ENCODE measurements at places on chromosomes 13 and 19.

GRCh38 chr13:66748712-66749111 is 481.4 kb downstream of the PCDH9 start:
- DNase-seq: no peak

- no peak for DNase-seq
These were observed at the start of gene ICAM5 for GRCh38 chr19:10289836-10290356. TSS of gene ICAM5 (plus strand) at chr19:10289952. CDS start at chr19:10290044, 92 bp downstream.

DNA sequence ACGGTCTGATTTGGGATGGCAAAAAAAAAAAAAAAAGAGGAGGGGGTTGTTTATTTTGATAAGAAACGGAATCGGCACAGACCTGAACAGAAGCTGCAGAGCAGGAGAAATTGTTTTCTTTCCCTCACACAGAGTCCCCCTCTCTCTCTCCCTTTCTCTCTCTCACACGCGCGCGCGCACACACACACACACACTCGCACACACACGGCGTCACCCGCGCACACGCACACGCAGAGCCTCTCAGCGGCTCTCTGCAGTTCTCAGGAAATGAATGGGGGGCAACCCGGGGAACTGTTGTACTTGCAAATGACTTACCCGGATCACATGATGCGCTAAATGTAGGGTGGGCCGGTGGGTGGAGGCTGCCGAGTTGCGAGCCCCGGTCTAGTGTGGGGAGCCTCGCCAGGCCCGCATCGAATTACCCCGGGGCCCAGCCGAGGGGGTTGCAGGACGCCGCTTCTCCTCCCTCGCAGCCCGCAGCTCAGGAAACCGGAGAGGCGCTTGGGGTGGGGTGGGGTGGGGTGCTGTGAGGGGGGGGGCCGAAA is 475 bp downstream of the KLF12 start:
- peak; percentile 76 for DNase-seq

DNA sequence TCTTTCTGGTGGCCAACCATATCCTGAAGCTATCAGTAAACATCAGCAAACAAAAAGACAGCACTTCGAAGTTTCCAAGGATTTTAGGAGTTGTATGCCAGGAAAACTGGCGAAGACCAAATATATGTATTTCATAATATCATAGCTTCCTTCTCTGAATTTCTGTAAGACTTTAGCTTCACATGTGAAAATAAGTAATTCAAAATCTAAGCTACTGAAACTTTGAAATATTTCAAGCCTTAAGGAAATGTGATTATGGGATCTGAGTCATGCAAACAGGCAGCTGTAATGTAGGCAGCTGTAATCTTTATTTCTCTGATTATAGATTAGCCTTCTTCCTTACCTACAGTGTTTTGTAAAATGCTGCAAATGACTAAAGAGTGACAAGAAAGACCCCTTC is 70.7 kb upstream of the ANKRD10 start:
- no peak for DNase-seq

DNA sequence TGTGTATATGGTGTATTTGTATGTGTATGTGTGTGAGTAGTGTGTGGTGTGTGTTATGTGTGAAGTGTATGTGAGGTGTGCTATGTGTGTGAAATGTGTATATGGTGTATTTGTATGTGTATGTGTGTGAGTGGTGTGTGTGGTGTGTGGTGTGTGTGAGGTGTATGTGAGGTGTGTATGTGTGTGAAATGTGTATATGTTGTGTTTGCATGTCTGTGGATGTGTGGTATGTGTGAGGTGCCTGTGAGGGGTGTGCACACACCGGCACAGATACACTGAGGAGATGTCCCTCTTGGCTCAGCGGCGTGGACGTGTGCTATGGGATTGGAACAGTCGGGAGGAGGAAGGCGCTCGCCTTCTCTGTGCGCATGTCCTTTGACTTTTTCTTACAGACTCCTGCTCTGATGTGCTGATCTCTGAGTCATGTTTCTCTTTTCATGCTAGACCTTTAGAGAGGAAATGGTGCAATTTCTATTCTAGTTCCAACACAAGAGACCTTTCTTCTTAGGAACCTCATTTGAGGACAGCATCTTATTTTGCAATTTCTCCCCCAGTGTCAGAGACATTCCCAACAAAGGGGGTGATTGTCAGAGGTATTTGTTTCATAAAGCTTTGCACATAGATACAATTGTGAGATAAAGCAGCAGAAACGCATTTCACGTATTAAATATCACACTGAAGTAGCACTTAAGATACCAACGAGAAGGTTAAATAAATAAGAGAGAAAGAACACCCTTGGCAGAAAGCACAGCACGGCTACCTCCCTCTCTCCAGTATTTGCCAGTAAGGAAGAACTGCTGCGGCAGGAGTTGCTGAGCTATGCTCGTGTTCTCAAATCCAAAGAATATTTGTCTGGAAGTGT is 11.3 kb upstream of the TNFRSF19 start:
- no peak for DNase-seq

DNA sequence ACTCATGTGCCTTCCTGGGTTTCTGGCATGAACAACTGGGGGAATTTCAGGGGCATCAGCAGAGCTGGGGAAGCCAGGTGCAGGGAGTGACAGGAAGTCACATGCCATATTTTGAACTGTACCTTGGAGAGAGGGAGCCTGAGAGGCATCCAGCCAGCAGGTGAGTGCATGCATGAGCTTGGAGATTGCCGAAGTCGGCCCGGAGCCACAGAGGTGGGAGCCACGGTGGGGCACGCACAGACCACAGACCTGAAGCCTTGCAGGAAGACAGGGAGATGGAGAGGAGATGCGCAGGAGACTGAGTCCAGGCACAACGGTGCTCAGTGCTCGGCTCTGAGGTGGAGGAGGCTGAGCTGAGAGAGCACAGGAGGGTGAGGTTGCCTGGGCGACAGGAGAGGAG is 55.1 kb downstream of the CDADC1 start:
- no peak for DNase-seq

DNA sequence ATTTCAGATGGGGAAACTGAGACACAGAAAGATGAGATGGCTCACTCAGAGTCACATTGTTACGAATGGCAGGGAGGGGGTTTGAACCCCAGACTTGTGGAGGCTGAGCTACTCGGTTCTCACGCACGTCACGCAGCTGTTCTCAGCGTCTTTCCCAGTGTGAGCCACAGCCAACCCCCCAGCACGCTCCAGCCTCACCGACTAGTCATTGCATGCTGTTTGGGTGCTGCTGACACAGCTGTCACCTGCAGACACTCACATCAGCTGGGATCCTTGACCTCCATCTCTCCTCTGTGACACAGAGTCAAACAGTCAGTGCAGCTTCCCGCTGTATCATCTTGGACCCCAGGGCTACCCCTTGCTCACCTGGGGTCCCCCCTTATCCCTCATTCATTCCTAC is 2.4 kb upstream of the NCAN start:
- DNase-seq: no peak

GRCh38 chr13:85405316-85405897 is 393.8 kb downstream of the SLITRK6 start:
- DNase-seq: no peak

DNA sequence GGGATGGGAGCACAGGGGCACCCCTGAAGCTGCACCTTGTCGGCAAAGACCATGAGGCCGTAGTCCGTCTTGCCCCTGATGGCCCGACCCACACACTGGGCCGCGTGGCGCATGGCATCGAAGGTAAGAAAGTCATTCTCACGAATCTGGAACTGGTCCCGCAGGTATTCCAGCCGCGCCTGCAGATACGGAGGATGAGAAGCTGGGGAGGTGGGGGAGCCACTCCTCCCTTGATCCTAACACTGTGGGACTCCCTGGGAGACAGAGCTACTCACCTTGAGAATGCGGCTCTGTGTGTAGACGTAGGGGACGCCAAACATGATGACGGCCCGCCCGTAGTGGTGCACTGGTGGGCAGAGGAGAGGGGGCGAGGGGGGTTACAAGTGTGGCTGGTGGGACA is 11.9 kb downstream of the KLC3 start:
- no peak for DNase-seq

GRCh38 chr13:29704648-29705047 is 109.2 kb upstream of the SLC7A1 start:
- no peak for DNase-seq

DNA sequence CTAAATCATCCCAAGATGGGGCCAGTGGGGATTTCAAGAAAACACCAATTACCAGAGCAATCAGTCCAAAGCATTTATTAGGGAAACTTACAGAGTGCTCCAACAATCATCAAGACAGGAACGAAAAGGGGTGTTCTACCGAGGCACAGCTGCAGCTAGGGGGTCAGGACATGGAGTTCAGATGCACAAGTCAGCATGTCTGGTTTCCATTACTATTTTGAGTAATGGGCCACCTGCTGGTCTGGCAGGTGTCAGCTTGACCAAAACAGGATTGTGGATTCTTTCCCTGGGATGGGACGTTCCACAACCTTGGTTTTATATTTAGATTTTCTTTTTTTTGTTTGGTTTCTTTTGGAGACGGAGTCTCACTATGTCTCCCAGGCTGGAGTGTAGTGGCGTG is 3.9 kb upstream of the UBL5 start:
- no peak for DNase-seq

DNA sequence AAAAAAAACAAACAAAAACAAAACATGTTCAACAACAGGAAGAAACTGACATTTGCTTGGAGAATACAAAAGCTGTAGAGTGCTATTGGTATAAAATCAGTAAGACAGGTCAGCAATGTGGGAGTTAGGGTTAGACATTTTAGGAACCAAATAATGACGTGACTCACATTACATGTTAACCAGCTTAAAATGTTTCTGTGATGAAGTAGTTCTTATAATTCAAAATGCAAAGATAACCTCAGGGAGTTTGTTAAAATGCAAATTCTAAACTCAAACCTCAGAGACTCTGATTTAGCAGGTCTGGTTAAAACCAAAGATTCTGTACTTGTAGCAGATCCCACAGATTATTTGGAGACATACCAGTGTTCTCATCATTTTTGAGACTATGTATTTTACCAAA is 549.4 kb upstream of the SLITRK1 start:
- no peak for DNase-seq

DNA sequence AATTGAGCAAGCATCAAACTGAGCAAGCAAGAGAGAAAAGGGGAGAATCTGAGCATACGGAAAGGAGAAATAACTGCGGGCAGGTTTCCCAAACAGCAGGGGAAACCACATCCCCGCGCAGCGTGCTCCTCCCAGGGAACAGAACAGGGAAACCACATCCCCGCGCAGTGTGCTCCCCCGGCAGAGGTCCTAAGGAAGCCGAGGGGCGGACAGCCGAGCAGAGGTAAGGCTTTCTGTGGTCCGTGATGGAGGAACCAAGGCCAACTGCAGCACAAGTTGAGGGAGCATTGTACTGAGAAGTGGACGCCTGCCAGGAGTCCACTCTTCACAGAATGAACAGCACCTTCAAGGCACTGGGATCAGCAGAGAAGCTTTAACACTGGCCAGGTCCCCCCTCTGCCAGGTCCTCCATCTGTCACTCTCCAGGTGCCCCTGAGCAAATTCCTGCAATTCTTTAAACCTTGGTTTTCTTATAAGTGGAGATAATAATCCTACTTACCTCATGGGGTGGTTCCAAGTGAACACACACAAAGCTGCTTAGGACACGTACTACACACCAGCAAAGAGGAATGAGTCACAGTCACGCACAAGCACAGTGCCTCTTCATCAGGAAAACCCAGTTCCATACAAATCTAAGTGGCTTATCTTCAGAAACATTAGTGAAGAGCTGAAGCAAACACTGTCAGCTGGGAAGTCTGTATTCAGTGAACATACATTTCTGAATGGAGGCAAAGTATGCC is 23.0 kb upstream of the LAMP1 start:
- DNase-seq: no peak

DNA sequence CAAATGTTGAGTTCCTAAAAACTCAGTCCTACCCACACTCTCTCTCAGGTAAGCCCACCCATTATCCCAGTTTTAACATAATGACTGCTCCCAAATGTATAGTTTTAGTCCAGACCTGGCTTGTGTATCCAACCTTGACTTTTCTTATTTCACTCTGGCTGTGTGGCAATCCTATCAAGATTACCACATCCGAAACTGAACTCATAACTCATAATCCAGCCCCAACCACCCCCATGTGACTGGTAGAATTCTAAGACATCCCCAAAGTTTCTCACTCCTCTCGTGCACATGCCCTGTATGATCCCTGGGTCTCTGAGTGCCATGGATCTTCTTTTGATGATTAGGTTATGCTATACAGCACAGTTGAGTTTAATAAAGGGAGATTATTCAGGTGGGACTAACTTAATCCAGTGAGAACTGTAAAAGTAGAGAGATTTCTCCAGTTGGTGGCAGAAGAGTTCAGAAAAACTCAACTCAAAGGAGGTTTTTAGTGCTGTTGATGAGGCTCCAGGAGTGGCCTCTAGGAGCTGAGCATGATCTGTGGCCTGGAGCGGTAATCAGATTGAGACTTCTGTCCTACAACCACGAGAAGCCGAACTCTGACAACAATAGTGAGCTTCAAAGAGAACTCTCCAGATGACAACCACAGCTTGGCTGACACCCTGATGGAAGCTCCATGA is 413.4 kb downstream of the ZNF536 start:
- no peak for DNase-seq

- DNase-seq: no peak
These were observed 22.6 kb downstream of the CYP2A6 start for GRCh38 chr19:40827386-40828247.

- no peak for DNase-seq
These were observed 502 bp downstream of the VRK3 start for GRCh38 chr19:50024719-50025021.

- DNase-seq: no peak
These were observed 208.9 kb downstream of the DNAJC15 start for GRCh38 chr13:43232144-43232872.

GRCh38 chr13:98260357-98261164 is 83.5 kb upstream of the RNF113B start:
- no peak for DNase-seq

GRCh38 chr19:29212356-29212647 is 649 bp downstream of the UQCRFS1 start:
- DNase-seq: no peak

GRCh38 chr19:23384166-23384565 is 11.1 kb downstream of the ZNF91 start:
- DNase-seq: no peak
